NCI-H1105 treated with DMSO at 0.1 percent for 48 hours (cell line): ENCODE measurements at places on chromosomes 16 and 17.

- no peak for DNase-seq
Measured at GRCh38 chr17:4201226-4201625, 58.2 kb downstream of the CYB5D2 start.

DNA sequence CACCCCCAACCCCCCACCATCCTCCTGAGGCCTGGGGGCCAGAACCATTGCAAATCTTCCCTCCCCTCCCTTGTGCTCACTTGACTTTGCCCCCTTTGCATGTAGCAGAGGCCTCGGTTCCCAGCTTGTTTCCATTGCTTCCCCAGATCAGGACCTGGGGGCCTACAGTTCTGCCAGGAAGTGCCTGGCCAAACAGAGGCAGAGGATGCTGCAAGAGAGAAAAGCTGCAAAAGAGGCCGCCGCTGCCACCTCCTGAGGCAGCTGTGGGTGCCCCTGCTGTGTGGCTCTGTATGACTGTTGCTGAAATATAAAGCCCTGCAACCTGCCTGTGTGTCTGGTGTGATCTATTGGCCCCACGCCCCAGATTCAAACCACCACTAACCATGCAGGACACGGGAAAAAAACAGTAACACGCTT, 2.3 kb downstream of the NDUFB10 start:
- no peak for DNase-seq

DNA sequence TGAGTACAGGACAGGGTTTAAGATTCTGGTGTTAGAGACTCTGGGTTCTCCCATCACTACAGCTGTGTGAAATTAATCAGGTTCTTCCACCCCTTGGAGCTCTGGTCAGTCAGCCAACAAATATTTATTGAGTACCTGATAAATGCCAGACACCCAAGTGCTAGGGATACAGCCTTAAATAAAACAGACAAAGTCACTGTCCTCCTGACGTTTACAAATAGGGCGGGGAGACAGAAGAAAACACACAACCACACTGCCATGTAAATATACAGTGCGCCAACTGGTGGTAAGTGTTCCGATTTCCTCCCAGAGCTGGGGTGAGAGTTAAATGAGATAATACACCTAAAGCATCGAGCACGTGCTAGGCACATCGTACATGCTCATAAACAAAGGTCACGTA, 121.0 kb downstream of the COPRS start:
- DNase-seq: no peak

GRCh38 chr16:28250999-28251398, 39.2 kb upstream of the XPO6 start:
- no peak for DNase-seq

GRCh38 chr16:77085981-77086380, 105.0 kb upstream of the MON1B start:
- DNase-seq: no peak

DNA sequence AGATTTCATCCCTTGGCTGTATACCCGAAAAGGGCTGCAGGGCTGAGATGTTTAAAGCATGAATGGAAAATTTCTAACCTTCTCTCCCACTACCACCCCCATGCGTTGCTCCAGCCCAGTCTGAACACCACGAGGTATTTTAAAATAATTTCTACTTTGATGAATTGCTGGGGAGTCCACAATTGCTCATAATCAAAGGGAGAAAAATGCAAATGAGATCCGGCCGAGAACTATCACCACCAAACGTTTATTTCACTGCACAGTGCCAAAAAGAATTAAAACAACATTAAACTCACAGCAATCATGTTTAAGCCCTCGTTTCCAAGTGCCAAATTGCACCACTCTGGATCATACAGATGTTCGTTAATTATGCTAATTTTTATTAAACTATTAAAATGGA, 36.7 kb downstream of the SNX11 start:
- no peak for DNase-seq
